COR-L47 (cell line): ENCODE measurements at places on chromosomes 13 and 19.
A peak's percentile ranks its signal among the peaks of the same experiment; 100 is the strongest.

DNA sequence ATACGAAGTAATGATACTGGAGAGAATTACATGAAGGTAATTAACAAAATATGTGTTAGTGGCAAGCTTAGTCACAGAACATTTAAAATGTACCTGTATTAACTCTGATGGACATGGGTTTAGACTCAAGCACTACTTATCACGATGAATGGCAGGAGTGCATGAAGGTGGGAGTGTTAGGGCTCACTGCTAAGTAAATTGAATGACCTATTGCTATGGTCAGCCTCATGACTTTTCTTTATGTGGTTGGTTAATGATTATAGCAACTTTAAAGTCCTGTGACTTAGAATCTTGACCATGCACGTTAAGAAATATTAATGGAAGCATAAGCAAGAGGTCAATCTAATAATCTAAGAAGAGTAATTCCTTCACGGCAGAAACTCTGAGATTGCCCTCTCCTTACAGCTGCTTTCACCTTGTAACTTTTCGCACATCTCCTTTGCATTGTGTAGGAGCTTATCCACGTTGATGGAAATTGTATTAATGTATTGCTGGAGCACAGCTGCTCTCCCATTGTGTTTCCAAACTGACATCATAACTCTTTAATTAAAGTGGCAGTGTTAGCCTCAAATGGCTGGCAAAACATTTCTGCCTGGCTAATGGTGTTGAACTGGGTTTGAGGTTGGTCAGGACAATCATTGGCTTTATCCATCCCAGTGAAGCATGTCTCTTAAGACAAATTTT, 114.5 kb downstream of the RXFP2 start:
- no peak for DNase-seq

- DNase-seq = no peak
Observed at GRCh38 chr19:33335446-33335845, 33.1 kb upstream of the CEBPA start.

- DNase-seq = no peak
Observed at GRCh38 chr19:15425321-15425950, 6.6 kb upstream of the AKAP8L start.

DNA sequence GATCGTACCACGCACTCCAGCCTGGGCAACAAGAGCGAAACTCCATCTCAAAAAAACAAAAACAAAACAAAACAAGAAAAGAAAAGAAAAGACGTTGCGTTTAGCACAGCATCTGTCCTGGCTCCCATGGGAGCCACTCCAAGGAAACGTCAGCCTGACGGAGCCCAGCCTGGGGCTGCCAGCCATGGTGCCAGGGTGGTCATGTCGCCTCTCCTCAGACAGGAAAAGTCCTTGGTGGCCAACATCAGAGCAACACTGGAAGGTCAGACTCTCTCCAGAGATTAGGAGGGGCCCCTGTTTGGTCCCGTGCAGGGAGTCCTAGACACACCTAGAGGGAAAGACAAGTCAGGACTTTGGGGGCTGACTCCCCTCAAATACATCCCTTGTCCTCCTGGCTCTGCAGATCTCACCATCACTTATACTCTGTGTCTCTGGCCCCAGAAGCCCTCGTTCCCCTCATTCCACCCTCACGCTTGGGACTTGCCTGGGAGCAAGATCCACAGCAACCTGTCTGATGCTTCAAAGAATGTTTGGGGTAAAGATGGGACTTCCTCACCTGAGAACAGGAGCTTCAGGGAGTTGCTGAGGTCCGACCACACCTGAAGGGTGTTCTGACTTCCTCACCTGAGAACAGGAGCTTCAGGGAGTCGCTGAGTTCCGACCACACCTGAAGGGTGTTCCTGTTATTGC, 9.3 kb downstream of the LILRA4 start:
- no peak for DNase-seq

DNA sequence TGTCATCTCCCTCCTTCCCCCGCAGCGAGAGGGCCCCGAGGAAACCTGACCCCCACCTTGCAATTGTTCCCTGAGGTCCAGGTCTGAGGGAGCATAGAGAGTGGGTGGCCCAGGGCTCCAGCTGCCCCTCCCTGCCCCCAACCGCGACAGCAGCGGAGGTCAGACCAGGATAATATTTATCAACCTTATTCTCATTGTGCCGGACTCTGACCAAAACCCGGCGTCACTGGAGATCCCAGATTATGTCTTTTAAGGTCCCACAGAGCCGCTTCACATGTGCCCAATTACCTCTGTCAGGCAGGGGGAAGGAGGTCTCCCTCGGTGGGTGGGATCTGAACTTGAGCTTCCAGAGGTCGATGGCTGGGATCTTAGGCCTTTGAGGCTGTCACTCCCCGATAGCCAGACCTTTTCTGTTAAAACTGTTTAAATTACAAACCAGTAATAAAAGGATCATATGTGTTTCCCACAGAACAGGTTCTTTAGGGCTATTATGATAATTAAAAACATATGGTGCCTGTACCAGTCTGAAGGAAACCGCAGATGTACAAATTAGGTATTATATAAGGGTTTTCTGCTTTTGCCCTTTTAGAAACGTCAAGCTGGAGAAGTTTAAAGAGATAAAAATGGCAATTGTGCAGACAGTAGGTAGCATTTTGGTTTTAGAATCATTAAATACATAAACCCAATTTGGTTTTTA, 195.5 kb downstream of the ZNF536 start:
- no peak for DNase-seq

- no peak for DNase-seq
Observed at GRCh38 chr13:98180092-98180491, 3.0 kb upstream of the RNF113B start.

DNA sequence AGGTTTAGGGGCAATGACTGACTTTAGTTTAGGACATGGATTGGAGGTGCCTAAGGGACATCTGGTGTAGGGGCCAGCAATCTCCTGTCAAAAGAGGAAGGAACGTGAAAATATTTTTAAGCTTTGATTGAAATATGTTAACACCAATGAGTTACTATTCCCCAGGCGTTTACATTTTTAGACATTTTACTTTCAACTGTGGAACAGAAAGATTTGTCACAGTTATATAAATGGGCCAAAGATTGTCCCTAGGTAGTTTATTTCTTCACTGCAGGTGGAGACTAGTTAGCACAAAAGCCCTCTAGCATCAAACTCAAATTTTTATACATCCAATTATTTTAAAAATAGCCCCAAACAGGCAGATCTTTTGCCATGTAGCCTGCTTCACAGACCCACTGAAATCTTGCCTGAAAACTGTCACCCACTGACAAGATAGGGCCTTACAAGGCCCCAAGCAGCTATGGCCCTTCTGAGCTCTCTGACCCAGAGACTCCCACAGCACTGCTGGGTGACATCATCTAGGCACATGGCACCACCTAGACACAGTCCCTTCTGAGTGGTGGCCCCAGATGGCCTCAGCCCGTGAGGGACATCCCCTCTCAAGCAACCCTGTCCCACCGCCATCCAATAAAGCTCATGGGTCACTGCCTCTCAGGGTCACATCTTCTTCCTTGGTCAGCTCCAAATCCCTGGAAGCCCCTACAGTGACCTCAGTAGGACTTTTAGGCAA, 64.8 kb upstream of the DOCK9 start:
- DNase-seq = no peak

DNA sequence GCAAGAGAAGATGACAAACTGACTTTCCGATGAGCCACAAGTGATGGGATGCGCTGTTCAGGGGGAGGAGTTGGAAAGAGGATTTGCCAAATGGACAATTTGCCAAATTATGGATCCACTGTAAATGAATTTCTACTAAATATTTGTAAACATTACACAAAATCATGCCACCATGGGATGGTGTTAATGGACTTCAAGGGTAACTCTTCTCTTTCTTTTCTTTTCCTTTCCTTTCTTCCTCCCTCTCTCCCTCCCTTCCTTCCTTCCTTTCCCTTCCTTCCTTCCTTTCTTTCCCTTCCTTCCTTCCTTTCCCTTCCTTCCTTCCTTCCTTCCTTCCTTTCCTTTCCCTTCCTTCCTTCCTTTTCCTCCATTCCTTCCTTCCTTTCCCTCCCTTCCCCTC, 76.0 kb upstream of the PEG3 start:
- no peak for DNase-seq

- no peak for DNase-seq
Observed at GRCh38 chr13:33497146-33497845, 211.7 kb upstream of the STARD13 start.

DNA sequence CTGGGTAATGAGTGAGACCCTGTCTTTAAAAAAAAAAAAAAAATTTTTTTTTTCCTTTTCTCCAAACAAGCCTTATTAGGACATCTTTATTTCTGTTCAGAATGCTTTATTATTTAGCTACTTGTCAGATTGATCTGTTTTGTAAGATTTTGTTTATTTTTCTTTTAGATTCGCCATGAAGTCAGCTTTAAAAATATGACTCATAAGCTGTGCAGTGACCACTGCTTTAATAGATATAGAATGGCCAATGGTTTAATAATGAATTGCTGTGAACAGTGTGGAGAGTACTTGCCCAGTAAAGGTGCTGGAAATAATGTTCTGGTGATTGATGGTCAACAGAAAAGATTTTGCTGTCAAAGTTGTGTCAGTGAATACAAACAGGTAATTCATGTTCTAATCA, 47.7 kb downstream of the ZMYM2 start:
- DNase-seq = no peak

DNA sequence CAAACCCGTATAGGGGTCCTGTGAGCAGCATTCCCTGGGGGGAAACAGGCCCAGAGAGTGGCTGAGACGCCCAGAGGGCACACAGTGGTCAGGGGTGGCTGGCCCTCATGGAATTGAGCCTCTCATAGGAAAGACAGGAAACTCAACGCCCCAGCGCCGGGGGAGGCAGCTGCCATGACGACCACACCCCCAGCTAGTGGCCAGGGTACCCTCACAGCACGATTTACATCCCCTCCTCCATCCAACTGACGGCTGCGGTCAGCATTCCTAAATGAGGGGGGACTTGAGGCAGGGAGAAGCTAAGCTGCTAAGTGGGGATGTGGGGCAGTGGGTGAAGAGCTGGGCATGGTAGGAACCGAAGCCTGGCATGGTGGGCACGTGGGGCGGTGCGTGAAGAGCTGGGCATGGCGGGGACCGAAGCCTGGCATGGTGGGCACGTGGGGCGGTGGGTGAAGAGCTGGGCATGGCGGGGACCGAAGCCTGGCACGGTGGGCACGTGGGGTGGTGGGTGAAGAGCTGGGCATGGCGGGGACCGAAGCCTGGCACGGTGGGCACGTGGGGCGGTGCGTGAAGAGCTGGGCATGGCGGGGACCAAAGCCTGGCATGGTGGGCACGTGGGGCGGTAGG, 10.0 kb downstream of the MED16 start:
- DNase-seq = no peak

GRCh38 chr19:30388819-30389218, 16.6 kb downstream of the ZNF536 start:
- DNase-seq = no peak

- no peak for DNase-seq
Observed at GRCh38 chr19:1265615-1266128, 3.5 kb upstream of the CIRBP start.

GRCh38 chr13:113528101-113528812, 37.7 kb upstream of the DCUN1D2 start:
- no peak for DNase-seq

DNA sequence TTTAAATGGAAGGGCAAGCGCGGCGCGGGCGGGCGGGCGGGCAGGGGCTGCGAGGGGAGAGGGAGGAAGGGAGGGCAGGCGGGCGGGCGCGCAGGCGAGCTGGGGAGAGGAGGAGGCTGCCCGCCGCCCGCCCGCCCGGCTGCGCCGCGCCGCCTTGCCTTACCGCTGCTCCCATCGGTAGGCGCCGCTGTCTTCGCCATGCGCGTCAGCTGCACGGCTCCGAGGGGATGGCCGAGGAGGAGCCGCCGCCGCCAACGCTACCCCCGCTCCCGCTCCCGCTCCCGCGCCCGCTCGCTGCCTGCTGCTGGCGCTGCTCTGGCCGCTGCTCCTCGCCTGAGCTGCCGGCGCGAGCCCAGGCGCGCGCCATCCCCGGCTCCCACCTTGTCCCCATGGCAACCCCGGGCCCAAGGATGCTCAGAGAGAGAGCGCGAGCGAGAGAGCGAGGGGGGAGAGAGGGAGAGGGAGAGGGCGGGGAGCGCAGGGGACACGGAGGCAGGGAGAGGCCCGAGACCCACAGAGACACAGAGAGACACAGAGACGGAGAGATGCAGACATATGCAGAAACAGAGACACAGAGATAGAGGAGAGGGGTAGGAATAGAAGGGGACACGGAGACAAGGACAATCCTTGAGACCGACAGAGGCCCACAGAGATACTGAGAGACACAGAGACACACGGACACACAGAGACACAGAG, 40.3 kb downstream of the DEDD2 start:
- DNase-seq = peak; percentile 98

DNA sequence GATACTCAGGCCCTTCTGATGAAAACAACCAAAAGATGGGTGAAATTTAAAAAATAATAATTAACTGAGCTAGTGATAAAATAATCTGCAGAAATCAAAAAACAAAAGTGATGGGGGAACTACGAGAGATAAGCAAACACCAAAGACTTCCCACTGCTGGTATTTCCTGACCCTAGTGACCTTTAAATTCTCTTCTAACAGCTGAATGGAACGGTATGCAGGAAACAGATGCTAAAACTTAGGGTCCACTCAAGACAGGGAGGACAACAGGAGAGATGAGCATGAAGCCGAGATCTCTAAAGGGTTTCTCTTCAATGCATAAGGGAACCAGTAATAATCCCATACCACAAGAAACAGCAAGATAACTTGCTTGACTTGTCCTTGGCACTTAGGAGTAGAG, 50.8 kb downstream of the USP12 start:
- DNase-seq = no peak

- peak; percentile 10 for DNase-seq
Observed at GRCh38 chr13:99442273-99442895, 58.9 kb upstream of the TM9SF2 start.

DNA sequence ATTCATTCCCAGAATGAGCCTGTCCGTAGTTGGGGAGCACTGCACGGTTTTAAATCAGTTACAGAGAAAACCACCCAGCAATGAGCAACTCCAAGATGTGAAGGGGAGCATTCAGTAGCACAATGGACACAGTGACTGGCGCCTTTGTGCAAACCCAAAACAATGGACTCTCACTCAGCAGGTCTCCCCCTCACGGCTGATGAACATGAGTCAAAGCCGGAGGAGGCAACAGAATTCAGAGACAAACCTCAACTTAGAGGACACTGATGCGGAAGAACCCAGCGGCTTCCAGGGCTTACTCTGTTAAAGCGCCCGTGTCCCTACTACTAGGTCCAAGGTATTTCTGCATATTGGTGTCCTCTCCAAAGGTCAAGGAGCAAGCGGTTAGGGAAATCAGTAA, 17.7 kb downstream of the PLEKHF1 start:
- no peak for DNase-seq

GRCh38 chr13:23467048-23467931, 33.8 kb upstream of the SACS start:
- DNase-seq = no peak

- no peak for DNase-seq
Observed at GRCh38 chr13:100275746-100276145, 186.9 kb downstream of the PCCA start.

GRCh38 chr13:33846303-33847062, 28.5 kb downstream of the RFC3 start:
- no peak for DNase-seq

- peak; percentile 32 for DNase-seq
Observed at GRCh38 chr13:41652735-41653361, 195.5 kb downstream of the RGCC start.

GRCh38 chr13:33401238-33401637, 115.7 kb upstream of the STARD13 start:
- peak; percentile 12 for DNase-seq
